KBM-7 (cell line): ENCODE measurements at places on chromosomes 5 and 9.
A peak's percentile ranks its signal among the peaks of the same experiment; 100 is the strongest.

DNA sequence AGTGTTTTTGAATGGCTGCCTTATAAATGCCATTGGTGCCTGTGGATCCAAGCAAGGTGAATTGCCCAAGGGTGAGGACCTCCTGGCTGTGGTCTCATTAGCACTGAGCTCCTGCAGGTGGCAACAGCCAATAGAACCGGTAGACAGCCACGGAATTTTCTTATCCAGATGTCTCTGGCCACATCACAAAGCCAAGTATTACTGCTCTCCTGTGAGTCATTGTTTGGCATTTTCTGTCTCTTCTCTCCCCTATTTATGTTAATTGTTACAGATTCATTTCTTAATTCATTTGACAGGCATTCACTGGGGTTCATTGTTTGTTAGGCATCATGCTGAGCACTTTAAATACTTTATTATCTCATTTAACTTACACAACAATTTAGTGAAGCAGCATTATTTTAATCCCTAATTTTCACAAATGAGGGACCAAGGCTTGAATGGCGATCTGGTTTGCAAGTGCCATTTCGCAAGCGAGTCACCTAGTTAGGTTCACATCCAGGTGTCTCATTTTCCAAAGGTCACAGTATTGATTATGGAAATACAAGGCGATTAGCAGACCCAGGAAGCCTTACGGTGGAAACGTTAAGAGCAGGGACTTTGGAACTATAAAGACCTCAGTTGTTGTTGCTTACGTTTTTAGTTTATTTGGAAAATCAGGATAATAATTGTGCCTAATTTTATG, 58.2 kb upstream of the DPYSL3 start:
- DNase-seq, result no peak

- no peak for DNase-seq
Measured at GRCh38 chr5:27708534-27708933, 670.1 kb upstream of the CDH9 start.

DNA sequence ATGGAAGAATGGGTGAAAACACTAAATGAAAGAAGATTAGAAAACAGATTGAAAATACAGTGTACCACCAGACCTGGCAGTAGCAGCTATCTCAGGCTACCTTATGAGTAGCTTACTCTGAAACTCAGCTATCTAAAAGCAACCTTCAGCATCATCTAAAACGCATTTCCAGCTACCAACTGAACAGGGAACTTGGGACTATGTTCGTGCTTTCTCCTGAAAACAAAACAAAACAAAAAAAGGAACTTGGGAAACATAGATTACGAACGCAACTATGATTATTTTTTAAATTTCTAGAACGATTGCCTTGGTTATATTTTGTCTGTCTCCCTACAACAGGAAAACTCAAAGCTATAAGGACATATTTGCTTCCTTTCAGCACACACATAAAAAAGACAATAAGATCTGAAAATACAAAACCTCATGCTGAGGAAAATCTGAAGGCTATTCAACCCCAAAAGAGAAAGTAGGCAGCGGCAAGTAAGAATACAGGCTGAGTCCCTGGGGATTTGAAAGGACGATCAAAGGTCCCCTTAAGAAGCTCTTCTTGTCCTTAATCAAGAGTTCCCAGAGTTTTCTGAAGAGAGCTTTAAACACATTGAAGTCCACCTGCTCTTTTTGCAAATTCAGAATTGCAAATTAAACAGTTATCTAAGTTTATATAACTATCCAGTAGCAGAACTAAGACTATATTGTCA, 53.4 kb downstream of the OR2K2 start:
- DNase-seq, result peak; percentile 5

GRCh38 chr5:123916345-123917121, 404.6 kb downstream of the CSNK1G3 start:
- no peak for DNase-seq

GRCh38 chr5:158463938-158464337, 605.0 kb upstream of the CLINT1 start:
- DNase-seq, result no peak

DNA sequence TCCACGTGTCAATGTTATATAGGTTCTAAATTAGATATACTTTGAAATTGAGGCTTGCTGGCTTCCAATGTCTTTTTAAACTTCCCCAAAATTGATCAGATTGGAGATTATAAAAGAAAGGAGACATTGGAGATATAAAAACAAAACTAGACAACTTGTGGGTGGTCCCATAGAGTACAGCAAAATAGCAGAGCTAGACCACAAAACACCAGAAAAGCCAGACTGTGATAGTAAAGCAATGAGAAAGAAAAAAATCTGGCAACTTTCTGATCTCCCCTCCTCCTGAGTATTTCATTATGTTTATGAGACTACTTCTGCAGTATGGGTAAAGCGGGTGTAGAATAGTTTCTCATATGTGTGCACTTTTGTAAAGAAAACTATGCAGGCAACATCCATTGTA, 713.8 kb upstream of the MEF2C start:
- DNase-seq, result no peak

DNA sequence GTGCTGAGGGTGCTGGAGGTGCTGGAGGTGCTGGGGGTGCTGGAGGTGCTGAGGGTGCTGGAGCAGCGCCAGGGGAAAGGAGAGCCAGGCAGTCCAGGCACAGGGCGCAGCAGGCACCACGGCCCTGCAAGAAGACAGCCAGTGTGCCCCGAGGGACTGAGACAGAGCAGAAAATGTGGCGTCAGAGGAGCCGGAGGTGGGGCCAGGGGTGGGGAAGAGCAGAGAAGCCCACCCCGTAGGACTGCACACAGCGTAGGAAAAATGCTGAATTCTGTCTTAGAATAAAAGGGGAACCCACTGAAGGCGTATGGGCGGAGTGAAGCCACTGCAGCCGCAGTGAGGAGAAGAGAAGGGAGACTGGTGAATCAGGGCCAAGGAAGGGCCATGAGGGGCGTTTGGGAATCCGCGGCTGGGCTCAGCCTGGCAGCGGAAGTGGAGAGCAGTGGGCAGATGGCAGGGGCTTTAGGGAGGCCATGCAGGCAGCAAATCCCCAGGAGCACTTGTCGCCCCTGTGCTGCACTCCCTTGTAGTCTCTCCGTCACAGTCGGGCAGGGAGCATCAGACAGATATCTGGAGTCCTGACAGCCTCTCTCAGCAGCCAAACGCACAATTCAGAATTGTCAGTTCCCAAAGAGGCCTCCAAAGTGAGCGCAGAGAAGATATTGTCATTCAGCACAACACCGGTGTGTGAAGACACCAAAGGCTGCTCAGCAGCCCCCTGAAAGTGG, 35.9 kb upstream of the LECT2 start:
- no peak for DNase-seq

- no peak for DNase-seq
Measured at GRCh38 chr9:126802318-126803059, 2.4 kb upstream of the ZBTB43 start.
